ENCODE measurements at places on chromosomes 5 and 9. TPM values are rescaled to one million over a fixed set of nuclear protein-coding genes. Genes with fewer than 3 reads are reported as not detected.

- DNase-seq = no peak
Measured at GRCh38 chr9:86405926-86406325, 51.7 kb upstream of the TUT7 start.

- no peak for DNase-seq
Measured at GRCh38 chr9:4061717-4062116, 238.2 kb downstream of the GLIS3 start.

DNA sequence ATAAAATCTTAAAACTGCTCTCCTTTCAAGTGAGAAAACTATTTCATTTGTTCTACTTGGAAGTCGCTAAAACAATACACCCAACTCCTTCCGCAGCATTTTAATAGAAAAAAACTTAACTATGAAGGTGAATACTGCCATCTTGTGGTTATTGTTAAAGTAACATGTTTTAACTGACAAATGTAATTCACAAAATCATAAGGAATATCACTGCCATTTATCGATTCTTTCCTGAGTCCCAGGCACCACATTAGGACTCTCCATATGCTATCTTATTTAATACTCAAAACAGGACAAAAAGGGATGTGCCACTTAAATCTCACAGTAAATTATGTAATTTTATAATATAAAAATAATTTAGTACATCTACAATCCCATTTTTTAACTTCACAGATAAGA, 130.5 kb upstream of the ITGA1 start:
- no peak for DNase-seq

DNA sequence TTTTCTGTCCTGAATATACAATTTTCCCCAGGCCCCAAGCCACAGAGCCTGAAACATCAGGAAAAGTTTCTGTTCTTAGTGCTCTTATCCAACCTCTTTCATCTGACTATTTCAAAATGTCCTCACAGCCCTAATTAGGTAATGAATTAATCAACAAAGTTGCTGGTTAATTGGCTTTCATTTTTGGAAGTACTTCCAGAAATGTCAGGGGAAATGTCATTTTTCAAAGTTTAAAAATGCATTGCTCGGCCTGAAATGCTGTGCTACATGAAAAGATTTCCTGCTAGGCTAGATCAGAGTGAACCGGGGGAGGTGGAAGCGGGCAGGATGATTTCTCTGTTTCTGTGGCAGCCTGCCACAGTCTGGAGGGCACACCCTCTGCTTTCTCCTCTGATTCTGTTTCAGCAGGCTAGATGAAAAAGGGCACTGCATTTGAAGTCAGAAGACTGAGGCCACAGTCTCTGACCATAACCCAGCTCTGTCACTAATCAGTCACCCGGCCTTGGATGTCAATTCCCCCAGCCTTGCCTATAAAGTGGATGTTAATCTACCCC, 55.9 kb upstream of the BARX1 start:
- DNase-seq = no peak

The IL9 gene
- not detected for polyA plus RNA-seq

The PCDH1 gene
- polyA plus RNA-seq = 27.6 TPM
